ENCODE measurements at places on chromosomes 6 and 20.

GRCh38 chr6:144408161-144408560 is 123.0 kb downstream of the UTRN start:
- no peak for DNase-seq

DNA sequence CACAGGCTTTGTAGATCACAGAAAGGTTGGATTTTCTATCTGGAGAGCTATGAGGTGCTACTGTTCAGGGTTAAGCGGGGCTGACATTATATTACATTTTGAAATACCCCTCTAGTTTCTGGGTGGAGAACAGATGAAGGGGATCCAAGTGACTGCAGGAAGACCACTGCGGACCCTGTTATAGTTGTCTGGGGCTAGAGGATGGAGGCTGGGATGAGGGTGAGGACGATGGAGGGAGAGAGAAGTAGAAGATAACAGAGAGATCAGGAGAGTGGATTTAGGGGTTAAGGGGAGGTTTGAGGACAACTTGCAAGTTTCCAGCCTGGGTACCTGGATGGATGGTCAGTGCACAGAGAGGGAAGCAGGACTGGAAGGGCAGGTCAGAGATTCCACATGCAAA is 43.5 kb upstream of the TGM2 start:
- no peak for DNase-seq

GRCh38 chr6:168626046-168626602 is 185.1 kb downstream of the SMOC2 start:
- DNase-seq: no peak

DNA sequence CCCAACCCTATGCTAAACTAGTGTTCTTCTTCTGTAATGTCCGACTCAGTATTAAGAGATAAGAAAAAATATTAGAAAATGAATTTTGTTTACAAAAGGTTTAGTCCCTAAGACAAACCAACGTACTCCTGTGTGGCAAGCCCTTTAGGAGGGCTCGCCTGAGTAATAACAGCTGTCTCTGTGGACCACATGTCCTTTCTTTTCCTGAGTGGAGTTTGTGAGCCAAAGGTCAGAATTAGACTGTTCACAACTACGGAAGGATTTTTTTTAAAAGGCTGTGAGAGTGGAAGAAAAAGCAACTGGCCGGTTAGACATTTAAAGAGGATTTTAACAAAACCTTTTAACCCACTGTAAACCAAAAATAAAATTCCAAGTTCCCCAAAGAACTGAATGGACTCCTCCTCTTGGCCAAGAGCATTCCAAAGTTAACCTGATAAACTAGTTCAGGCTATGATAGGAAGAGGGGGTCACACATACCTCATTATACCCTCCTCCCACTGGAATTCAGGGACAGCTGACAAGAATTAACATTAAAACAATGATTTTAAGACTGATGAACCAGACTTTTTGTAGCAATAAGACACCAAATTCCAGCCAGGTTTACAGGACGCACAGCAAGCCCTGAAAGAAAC is 43.5 kb downstream of the FAM184A start:
- no peak for DNase-seq

DNA sequence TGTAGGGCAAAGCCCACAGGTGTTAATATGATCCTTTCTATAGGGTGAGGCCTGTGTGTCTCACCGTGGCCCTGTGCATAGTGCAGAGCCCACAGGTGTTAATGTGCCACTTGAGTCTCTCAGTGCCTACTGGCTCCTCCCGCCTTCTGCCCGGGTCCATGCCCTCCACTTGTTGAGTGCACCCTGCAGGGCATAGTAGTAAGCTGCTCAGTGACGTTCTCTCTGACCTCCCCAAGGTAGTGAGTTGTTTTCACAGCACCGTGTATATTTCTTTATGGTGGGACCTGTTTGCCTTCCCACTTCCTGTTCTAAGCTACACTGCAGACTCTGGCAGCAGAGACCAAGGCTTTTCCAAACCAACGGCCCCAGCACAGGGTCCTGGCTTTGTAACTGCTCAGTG is 64.5 kb upstream of the SLC22A1 start:
- DNase-seq: peak; percentile 53
